ENCODE measurements at places on chromosomes 6 and 20.

- DNase-seq = no peak
Observed at GRCh38 chr20:36629719-36630681, 16.0 kb downstream of the SLA2 start.

GRCh38 chr20:49765846-49766541 lies 46.6 kb upstream of the SLC9A8 start:
- DNase-seq = no peak

DNA sequence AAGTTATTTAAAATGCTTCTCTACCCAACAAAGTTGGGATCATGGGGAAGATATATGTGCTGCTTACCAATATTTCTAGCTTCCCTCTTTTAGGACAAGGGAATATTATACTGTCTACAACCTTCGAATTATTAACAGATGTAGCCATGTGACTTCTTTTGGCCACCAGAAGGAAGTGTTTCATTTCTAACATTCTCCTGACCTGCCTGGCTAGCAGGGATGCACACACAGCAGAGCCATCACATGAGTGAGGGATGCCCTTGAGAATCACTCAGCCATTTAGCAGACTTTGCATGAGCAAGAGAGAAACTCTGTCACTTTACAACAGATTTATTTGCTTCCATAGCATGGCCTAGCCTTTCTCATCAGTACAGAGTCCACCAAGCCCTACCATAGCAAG lies 230.7 kb upstream of the MARCKS start:
- DNase-seq = no peak

GRCh38 chr20:9989066-9989724 lies 45.6 kb upstream of the ANKEF1 start:
- DNase-seq = no peak

GRCh38 chr6:5507131-5507681 lies 245.9 kb downstream of the FARS2 start:
- no peak for DNase-seq

DNA sequence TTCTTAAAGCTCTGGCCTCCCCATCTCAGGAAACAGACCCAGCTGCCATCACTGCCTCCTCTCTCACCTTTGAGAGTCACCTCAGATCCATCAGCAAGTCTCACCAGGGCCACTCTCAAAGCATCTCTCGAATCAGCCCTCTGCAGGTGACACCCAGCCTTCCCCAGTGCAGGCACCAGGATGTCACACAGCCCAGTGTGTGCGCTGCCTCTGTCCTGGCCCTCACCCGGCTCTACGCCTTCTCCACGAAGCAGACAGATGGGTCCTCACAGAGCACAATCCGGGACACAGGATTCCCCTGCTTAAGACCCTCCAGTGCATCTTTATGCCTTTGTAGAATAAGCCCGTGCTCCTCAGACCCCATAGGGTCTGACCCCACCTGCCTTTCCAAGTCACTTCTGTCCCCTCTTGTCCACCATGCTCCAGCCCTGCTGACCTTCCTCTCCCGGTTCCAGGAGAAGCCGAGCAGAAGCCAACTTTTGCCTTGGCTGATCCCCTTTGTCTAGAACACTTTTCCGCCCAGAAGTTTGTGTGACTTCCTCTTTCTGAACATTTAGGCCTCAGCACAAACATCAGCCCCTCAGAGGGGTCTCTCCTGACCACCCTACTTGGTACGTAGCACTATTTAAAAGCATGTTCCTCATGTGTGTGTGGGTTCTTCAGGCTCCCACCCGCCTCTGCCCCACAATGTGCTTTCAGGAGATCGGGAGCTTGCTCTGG lies 60.2 kb downstream of the PSMG4 start:
- no peak for DNase-seq
